ENCODE measurements at places on chromosomes 3 and 15.

DNA sequence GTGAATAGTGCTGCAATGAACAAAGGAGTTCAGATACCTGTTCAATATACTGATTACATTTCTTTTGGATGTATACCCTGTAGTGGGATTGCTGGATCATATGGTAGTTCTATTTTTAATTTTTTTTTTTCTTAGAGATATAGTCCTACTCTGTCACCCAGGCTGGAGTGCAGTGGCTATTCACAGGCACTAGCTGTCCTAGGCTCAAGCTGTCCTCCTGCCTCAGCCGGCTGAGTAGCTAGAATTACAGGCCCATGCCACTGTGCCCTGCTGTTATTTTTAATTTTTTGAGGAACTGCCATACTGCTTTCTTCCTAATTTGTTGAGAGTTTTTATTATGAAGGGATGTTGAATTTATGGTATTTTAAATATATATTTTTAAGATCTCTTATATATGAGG, 23.0 kb upstream of the CACNA2D3 start:
- DNase-seq, result no peak

GRCh38 chr3:16070707-16071106, 103.8 kb upstream of the GALNT15 start:
- no peak for DNase-seq

- no peak for DNase-seq
Measured at GRCh38 chr15:34644851-34645250, 61.4 kb upstream of the GOLGA8B start.

DNA sequence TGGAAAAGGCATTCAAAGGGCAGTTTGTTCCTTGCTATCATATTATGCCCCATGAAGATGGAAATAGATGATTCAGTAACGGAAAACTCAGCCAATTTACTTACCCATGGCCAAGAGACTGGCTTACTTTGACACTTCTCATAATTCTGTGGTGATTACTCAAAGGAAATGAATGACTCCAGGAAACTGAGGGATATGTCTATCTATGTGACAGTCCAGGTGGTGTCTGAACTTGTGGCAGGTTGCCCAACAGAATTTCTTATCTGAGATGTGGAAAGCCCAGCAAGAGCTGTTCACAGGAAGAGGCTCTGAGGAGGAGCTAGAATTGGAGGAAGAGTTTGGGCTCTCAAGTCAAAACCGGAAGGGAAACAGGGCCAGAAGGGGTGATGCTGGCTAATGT, 91.2 kb downstream of the KCNAB1 start:
- DNase-seq, result no peak

GRCh38 chr15:89822611-89822950, 7.9 kb upstream of the ANPEP start:
- DNase-seq, result no peak
